ENCODE measurements at places on chromosomes 2 and 18.

DNA sequence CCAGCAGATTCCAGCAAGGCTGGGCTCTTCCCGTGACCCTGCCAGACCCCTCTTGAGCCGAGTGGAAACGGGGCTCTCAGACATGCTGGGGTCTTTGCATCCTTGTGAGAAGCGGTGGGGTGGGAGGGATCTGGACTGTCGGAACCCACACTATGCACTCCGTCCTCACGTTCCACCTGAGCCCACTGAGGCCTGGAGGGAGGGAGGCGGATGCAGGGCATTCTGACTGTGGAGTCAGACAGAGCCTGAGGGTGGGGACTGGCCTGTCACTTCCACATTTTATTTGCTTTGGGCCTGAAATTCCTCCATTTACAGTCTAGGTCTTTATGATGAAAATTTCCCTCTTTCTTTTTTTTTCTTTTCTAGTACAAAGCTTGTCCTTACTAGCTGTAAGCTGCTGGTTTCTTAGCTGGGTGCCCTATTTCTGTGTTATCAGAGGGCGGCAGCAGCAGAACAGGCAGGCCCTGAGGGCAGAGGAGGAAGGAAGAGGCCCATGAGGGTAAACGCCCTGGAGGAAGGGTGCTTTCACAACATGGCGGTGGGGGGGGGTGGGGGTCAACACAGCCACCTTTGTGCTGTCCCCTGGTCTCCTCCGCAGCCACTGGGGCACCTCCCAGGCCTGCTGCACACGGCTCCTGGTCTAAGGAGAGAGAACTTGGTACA, 373.5 kb upstream of the MYT1L start:
- no peak for ATAC-seq

DNA sequence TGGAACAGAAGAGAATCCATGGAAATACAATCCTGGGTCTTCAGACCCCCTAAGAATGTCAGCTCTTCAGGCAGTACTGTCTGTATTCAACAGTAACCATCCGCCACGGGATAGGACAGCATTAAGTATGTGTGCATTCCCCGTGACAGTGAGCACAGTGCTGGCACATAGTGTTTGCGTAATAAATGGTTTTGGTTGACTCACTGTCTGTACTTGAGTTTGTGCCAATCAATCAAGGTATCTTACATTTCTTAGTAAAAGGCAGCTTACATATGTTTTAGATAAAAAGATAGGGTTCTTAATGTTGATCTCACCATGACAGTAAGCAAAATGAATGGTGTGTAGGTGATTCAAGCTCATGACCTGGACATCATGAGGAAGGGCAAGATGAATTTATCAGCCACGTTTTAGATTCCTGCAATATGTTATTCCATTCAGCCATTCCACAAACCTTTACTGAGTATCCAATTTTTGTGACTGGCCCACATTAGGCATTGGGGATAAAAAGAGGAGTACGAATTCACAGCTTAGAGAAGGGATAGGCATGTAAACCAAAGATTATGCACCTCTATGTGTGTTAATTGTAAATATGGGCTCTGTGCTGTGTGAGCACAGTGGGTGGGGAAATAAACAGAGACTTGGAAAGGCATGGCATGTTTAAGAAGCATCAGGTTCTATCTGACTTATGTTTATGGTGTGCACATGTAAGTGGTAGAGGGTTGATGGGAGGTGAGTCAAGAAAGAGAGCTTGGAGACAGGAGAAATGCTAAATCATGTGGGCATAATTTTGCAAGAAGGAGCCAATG, 258.8 kb downstream of the SLC8A1 start:
- ATAC-seq: no peak

GRCh38 chr2:231413456-231413855, 17.9 kb downstream of the B3GNT7 start:
- ATAC-seq: no peak

DNA sequence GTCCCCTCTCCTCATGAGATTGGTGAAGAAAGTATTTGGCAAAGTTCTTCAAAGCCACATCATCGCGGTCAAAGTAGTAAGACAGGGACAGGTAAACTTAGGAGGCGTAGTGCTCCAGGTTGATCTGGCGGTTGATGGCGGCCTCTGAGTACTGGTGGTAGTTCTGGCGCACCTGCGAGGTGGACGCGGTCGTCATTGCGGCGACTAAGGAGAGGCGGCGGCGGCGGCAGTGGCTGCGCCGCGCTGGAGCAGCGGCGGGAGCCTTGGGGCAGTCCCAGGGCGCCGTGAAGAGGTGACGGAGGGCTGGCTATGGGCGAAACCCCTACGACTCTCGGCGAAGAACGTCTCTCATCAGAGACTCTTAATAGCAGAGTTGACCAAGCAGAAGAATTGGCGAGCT, 107.2 kb upstream of the UBE2E3 start:
- ATAC-seq: no peak
